ENCODE measurements at places on chromosomes 5 and 9.

- DNase-seq, result no peak
These were observed 79.3 kb upstream of the IRX4 start for GRCh38 chr5:1961952-1962595.

DNA sequence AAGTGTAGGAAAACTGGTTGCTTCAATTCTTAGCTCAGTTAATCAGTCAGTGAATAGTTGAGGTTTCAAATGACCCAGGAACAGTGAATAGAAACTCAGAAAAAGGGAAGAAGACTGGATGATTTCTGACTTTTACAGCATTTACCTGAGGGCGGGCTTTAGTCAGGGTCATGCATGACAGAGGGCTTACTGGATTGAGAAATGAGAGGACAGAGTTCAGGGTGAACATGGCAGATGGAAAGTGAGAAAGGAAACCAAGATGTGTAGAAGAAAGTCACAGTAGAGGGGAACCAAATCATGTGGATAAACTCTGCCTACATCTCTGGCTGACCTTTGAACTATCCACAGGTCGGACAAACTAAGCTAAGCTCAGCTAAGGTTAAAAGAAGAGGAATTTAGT, 596.0 kb downstream of the SEMA5A start:
- DNase-seq, result no peak

DNA sequence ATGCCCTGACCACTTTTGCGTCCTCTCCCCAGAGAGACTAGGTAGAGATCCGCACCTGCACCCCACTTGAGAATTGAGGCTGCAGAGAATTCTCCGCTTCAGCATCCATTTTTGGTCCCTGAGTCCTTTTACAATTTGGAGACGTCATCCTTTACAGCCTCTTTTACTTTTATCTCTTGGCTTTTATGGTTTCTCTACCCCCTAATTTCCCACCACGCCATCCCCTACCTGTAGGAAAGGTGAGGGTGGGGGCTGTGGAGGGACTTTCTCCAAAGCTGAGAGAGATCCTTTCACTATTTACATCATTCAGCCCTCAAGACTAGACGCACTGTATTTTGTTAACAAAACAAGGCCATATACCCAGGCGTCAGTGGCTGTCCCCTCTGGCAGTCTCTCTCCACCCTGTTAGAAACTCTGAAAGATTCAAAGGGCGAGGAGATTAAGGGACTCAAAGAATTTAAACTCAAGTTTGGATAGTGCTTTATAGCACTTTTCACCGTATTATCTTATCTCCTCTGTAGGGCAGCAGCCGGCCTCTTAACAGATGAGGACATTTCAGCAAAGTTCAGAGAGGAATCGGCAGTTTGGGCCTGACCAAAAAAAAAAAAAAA, 1.7 kb downstream of the MSX2 start:
- no peak for DNase-seq

DNA sequence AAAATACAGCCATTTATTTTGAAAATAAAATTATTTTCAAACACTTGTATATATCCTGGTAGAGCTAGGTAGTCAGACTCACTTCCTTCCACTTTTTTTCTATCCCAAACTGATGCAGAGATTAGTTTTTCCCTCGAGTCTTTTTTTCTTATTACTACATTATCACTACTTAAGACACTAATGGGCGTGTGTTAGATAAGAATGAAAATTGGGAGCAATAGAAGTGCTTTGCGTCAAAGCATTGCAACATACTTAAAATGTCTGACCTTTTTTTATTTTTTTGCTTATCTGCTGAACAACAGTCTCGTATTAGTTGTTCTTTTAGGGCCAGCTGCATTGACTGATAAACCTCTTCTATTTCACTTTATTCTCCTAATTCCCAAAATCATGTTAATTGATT, 1278.7 kb downstream of the CDH12 start:
- no peak for DNase-seq

- DNase-seq, result no peak
These were observed 20.8 kb upstream of the FCN1 start for GRCh38 chr9:134938346-134939079.

GRCh38 chr5:150211156-150212030, 21.5 kb downstream of the SLC6A7 start:
- no peak for DNase-seq

DNA sequence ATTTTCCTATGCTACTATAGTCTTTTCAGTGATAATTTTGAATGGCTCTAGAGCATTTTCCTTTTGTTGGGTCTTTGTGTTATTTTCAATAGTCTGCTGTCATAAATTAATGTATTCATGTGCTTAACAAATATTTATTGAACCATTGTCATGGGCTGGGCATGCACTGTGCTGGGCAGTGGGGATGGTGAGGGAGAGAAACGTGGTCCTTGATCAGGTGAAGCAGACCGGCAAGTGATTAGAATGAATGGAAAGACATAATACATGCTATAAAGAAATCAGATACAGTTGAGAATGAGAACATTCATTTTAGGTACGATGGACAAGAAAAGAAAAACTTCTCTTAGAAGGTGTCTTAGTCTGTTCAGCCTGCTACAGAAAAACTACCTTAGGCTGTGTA, 66.1 kb downstream of the KIF4B start:
- no peak for DNase-seq

GRCh38 chr9:133238272-133238850, 29.3 kb upstream of the OBP2B start:
- DNase-seq, result no peak

- no peak for DNase-seq
These were observed 377.3 kb downstream of the ICE1 start for GRCh38 chr5:5799826-5800225.

- no peak for DNase-seq
These were observed 2.0 kb upstream of the PTGR1 start for GRCh38 chr9:111601237-111602018.

DNA sequence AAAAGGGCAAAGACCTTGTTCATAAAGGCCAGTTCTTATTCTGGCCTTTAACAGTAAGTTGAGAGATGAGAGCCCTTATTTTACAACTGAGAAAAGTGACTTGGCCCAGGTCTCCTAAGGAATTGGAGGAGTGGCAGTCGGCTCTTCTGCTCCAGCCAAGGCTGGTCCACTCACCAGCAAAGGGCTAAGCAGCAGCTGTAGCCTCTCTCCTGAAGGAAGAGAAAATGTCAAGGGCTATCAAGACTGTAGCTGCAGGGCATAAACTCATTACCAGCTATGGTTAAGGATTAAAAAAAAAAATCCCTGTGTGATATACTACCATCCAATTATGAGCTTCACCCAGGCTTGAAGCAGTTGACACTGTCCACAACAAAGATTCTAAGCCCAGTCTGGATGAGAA, 138.6 kb upstream of the RAD23B start:
- no peak for DNase-seq

DNA sequence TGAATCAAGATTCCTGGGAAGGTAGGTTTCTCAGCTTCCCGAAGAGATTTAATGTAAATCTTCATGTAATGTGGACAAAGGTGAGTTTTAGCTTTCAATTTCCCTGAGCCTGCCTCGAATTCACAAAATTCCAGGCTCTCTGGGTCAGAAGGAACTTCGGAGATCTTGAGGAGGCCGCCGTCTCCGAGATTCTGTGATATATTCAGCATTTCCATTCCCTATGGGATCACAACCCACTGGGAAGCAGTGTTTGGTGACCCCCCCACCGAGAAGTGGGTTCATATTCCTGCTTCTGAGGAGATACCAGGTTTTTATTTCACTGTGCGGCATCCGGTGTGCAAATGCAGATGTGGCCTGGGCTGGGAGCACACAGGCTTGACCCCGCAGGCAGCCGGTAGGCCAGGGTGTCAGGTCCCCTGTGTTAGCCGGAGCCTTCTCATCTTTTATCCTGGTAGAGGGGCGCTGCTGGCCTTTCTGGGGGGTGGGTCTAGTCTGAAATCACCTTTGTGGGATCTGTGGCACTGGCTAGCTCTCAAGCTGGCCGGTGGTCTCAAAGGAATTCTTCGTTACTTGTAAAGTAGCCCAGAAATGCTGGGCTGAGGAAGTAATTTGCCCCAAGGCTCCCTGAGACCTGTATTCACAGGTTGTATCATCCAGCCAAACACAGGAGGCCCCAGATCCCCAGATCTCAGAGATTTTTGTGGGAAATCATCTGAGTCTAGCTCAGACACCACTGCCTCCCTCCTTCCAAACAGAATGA, 1.4 kb downstream of the PLEKHG4B start:
- no peak for DNase-seq

DNA sequence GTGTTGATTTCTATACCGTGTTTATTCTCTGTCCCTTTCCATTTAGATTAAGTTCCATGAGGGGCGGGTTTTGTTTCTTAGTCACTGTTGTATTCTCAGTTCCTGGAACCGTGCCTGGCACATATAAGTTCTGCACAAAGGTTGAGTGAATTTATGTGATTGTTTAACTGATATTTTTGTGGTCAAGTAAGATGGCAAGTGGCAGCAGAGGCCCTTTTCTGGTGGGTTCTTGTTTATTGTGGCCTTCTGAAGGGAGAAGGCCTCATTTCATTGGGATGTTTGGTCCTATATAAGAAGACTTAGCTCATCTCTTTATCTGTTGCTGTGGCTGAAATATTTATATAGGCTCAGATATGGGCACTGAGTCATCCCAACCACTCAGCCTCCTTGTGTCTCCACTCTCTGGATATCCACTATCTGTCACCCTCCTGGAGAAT, 262.5 kb downstream of the PSAT1 start:
- DNase-seq, result no peak

DNA sequence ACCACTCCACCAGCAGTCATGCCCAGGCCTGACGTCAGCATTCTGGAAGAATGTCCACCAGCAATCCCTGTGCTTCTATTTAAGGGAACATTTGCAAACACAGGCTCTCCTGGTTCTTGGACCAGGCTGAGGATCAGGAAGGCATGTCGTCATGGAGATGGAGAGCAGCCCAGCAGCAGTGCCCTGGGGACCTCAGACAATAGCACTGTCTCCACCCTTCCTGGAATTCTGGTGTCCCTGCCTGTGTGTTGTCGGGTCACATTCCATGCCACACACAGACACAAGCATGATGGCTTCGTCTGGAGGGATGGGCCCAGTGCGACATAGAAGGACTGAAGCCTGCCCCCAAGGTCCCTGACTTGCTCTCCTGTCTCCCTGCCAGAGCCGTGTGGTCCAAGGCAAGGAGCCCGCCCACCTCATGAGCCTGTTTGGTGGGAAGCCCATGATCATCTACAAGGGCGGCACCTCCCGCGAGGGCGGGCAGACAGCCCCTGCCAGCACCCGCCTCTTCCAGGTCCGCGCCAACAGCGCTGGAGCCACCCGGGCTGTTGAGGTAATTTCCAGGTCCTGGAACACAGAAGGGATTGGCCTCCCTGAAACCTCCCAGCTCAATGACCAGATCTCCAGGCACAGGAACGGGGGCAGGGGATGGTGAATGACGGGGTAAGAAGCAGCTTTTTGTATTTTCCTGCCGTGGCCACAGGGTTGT, 43.8 kb downstream of the STOM start:
- DNase-seq, result no peak

GRCh38 chr5:173315495-173316338, 12.5 kb downstream of the STC2 start:
- DNase-seq, result no peak

- no peak for DNase-seq
These were observed 64.2 kb downstream of the RICTOR start for GRCh38 chr5:39009981-39010380.

DNA sequence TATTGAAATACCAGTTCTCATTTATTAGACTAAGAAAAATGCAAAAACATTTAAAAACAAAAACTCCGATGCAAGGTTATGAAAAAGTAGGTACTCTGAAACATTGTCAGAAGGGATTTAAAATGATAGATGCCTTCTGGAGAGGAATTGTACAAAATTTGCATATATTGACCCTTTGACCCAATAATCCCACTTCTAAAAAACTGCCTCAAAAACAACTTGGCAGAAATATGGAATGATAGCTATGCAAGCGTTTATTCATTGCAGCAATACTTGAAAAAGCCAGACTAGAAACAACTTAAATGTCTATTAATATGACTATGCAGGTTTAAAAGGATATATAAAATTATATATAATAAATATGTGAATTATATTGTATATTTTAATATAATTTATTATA, 118.4 kb downstream of the PLK2 start:
- no peak for DNase-seq

GRCh38 chr9:33109850-33110595, 33.5 kb upstream of the SMU1 start:
- no peak for DNase-seq

DNA sequence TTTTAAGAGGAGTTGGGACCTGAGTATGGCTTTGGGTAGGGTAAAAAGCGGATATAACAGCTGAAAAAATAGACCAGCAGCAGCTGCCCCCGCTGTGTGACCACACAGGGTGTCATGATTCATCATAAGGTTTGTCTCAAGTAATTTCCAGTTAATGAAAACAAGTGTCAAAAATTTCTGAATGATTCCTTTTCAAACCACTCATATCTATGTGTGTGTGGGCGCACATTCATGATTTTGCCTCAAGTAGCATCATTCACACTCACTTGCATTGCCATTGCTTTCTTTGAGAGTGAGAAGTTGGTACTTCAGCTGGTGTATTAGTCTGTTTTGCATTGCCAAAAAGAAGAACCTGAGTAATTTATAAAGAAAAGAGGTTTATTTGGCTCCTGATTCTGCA, 12.1 kb upstream of the TNFAIP8 start:
- DNase-seq, result no peak

- no peak for DNase-seq
These were observed 113.2 kb downstream of the CDH18 start for GRCh38 chr5:19874811-19875210.

DNA sequence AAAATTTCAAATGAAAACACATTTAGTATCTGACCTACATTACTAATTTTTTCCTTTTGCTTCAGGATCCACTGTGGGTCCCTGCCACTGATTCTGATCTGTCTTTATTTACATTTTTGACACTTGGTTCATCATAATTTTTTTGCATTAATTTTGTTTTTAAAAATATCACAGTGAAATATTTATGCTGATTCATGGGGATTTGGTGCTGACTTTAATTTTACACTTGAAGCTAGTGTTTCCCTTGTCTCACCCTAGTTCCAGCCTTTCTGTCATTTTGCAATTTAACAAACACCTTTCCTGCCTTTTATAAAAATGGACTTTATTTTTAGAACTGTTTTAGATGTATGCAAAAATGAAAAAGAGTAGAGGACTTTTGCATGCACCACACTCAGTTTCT, 111.9 kb upstream of the MARCHF11 start:
- DNase-seq, result no peak

DNA sequence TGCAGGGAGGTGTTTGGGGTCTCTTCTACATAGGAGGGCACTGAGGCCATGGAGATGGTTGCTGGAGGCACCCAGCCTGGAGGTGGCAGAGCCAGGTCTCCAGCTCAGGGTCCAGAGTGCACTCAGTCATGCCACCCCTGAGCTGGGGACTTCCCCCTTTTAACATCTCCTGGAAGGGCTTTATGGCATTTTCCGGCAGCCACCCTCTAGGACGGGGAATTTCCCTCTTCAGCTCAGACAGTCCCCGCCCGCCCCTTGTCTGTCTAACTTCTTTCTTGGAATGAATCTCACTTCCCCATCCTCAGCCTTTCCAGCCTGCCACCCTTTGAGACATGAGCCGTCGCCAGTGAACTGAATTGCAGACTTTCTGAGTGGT, 49.9 kb downstream of the COL15A1 start:
- no peak for DNase-seq

DNA sequence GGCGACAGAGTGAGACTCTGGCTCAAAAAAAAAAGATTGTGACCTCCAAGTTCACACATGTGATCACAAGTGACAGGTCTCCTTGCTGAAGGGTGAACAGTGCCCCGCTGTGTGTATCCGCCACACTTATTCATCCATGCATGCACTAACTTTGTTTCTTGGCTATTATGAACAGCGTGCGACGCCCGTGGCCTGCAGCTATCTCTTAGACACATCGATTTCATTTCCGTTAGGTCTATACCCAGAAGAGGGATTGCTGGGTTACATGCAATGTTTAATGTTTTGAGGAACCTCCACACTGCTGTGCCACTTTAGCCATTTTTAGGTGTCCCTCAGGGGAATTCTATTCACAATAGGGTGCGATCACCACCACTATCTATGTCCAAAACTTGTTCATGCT, 12.1 kb upstream of the EGFL7 start:
- no peak for DNase-seq

Measured in stimulated activated naive CD4-positive, alpha-beta T cell (primary cell).